ENCODE measurements at places on chromosomes 2 and 18. TPM values are rescaled to one million over a fixed set of nuclear protein-coding genes. Genes with fewer than 3 reads are reported as not detected.

The TLK1 gene
- 19.0 TPM for polyA plus RNA-seq

GRCh38 chr2:161594445-161594844, 29.8 kb upstream of the SLC4A10 start:
- no peak for DNase-seq

GRCh38 chr2:174965992-174966744, 39.0 kb downstream of the CHN1 start:
- DNase-seq = no peak

- no peak for DNase-seq
These were observed 13.1 kb upstream of the PPP1R1C start for GRCh38 chr2:181972431-181973170.

The MREG gene
- 2.5 TPM for polyA plus RNA-seq

- DNase-seq = no peak
These were observed 108.2 kb downstream of the HAUS1 start for GRCh38 chr18:46212398-46212797.

DNA sequence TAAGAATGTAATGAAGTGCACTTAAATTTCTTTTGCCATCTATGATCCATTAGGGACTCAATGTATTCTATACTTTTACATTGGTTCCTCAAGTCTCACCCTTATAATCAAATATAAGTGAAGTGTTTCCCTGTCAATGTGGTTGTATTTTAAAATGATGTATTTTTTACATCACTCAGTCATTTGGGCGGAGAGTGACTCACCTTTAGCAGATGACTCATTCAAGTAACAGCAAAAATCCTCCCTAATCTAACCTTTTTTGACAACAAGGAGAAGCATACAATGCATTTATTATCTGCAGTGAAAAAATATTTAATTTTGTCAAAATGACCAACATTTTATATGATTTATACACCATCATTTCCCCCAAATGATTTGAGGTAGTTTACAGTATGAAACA, 94.4 kb downstream of the FANCL start:
- DNase-seq = no peak

- no peak for DNase-seq
These were observed 813.2 kb downstream of the RNF144A start for GRCh38 chr2:7730449-7730848.

The TTN gene
- polyA plus RNA-seq = 322 TPM

DNA sequence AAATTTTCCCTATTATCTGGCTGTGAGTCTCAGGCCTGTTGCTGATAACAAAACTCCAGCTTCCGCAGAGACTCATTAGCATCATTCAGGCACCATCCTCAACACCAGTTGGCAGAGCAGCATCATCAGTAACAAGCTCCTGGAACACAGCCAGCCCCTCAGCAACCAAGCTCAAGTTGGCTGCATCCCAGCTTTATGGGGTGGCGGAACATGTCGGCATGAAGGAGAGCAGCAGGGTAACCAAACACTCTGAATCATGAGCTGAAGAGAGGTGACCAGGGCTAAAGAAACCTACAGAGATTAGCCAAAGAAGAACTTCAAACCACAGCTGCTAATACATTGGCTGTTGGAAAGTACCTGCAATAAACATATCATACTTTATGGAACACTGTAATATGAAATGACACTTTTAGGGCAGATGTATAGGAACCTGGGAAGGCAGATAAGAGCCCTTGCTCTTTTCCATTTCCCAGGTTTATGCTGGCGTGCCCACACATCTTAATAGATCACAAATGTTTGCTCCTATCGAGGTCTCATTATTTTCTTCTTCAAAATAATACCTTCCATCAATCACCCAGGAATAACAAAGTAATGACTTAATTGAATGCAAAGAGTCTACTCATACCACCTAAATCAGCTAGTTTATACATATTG, 63.8 kb downstream of the PDE11A start:
- no peak for DNase-seq

DNA sequence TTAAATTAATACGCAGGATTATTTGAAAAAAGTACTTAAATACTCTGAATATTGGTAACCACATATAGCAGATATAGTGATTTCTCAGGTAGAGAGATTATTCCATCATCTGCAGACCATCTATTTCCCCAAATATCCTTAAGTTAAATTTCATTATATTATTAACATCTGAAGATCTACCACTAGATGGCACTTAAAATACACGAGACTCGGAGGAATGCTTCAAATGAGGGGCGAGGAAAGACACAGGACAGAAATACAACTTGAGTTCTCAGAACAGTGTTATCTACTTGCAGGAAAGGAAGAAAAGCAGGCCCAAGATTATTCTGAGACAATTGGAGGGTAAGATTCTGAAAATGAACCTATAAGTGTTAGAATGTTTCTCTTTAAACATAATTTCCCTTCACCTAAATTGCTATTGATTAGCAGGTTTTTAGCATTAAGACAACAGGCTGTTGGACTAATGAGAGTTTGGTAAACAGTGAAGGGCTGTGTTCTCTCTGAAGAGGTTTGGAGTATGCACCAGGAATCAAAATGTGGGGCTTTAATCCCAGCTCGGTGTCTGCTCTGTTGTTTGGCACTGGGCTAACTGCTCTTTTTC, 76.9 kb upstream of the GCFC2 start:
- peak; percentile 11 for DNase-seq

- DNase-seq = no peak
These were observed 25.4 kb upstream of the SCN7A start for GRCh38 chr2:166519391-166519962.

- DNase-seq = no peak
These were observed 25.7 kb downstream of the NR4A2 start for GRCh38 chr2:156306821-156307220.

The L3MBTL4 gene
- 1.4 TPM for polyA plus RNA-seq

DNA sequence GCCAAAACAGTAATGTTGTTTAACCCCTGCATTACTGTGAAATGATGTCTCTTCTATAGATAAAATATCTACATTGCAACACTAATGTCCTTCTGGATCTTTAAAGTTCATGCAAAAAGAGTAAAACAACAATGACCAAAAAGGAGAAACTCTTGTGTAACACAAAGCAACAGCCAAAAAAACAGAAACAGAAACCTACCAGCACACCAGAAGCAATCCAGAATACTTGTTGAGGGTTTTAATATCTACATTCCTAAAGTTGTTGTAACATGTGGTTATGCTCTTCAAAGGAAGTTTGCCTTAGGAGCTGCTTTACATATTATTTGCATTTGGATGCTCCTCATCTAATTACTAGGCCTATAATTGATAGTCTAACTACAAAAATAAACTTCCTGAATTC, 157.2 kb downstream of the BABAM2 start:
- no peak for DNase-seq

DNA sequence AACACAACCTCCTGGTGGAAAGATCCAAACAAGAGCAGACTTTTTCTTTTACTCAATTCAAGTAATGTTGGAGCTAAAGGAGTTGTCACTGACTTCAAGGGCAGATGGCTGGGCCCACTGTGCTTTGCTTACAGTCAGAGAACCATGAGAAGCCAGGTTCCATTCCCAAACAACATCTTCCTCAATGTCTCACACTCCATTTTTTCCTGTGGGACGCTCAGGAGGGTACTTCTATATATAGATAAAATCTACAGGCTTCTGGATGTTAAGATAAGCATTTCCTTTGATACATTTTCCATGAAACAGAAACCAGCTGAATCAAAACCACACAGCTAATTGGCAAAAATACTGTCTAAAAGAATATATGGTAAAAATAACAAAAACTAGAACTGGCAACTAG, 14.4 kb downstream of the IWS1 start:
- DNase-seq = no peak

The AQP12B gene
- polyA plus RNA-seq = 1.1 TPM

- DNase-seq = no peak
These were observed 285.0 kb downstream of the GULP1 start for GRCh38 chr2:188576651-188577050.

All from forelimb muscle (tissue), 1 donor.